Stimulated activated CD8-positive, alpha-beta memory T cell treated with anti-CD3 and anti-CD28 coated beads, Interleukin-15, amount 100 ng/mL, for 1 hour (primary cell): ENCODE measurements at places on chromosomes 16 and 17.

GRCh38 chr16:46658925-46659324 lies 30.1 kb downstream of the VPS35 start:
- DNase-seq = no peak

DNA sequence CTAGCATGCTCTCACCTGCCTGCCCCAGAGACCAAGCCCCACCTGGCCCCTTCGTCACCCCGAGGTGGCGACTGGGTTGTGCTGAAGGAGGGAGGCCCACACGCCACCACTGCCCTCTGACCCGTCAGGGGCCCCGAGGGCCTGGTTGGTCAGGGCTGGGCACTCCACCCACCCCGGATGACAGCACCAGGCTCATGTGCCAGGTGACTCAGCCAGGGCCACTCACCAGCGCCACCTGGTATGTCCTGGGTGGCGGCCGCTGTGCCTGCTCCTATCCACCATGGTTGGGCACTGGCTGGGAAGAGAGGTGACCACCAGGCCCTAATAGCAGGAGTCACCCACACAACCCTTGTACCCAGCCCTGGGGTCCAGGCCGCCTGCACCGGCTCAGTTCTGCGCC lies 68.9 kb downstream of the JPH3 start:
- DNase-seq = no peak

DNA sequence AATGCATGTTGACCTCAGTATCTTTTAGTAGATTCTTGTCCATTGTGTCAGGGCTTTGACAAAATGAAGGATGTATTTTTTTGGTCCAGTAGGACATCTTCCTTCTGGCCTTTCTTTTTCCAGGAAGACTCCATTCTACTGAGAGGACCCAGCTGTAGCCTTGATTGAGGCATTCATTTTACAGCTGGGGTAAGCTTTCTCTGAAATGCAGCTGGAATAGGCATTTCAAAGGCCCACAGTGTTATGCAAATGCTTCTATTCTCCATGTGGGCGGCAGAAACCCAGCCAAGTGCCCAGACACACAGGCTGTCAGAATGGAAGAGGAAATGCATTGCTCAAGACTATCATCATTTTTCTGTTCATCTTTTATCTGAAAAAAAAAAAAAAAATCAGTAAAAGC lies 629.0 kb upstream of the CDH8 start:
- DNase-seq = no peak

DNA sequence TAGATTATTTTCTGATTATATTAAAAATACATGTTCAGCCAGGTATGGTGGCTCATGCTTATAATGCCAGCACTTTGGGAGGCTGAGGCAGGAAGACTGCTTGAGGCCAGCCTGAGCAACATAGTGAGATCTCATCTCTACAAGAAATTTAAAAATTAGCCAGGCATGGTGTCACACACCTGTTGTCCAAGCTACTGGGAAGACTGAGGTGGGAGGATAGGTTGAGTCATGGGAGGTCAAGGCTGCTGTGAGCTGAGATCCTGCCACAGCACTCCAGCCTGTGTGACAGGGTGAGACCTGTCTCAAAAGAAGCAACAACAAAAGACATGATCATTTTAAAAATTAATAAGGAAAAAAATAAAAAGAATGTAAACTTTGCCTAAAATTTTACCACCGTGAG lies 40.7 kb downstream of the PRAC1 start:
- DNase-seq = no peak

- peak; percentile 87 for DNase-seq
Measured at GRCh38 chr17:7314719-7315569, at the start of gene GPS2. Gene GPS2 (minus strand): TSS chr17:7315360. CDS start chr17:7315052, 308 bp downstream.

- no peak for DNase-seq
Measured at GRCh38 chr17:62832405-62832804, 24.3 kb upstream of the MARCHF10 start.
